ENCODE measurements at places on chromosomes 7 and 10.

DNA sequence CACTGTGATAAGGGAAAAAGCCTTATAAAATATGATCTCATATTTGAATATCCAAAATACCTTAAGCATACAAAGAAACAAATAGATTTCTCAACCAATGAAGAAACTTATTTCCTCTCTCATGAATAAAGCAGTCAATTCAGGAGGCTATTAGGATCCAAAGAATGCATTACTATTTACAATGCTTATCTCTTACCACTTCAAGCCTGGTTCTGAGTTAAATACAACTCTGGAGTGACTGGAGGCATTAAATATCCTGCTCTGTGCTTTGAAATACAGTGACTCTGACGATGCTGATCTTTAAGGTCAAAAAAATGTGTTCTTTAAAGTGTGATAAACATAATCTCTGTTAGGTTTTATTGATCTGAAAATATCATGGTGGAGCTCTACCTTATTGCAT, 493.2 kb downstream of the ZWINT start:
- DNase-seq: no peak

DNA sequence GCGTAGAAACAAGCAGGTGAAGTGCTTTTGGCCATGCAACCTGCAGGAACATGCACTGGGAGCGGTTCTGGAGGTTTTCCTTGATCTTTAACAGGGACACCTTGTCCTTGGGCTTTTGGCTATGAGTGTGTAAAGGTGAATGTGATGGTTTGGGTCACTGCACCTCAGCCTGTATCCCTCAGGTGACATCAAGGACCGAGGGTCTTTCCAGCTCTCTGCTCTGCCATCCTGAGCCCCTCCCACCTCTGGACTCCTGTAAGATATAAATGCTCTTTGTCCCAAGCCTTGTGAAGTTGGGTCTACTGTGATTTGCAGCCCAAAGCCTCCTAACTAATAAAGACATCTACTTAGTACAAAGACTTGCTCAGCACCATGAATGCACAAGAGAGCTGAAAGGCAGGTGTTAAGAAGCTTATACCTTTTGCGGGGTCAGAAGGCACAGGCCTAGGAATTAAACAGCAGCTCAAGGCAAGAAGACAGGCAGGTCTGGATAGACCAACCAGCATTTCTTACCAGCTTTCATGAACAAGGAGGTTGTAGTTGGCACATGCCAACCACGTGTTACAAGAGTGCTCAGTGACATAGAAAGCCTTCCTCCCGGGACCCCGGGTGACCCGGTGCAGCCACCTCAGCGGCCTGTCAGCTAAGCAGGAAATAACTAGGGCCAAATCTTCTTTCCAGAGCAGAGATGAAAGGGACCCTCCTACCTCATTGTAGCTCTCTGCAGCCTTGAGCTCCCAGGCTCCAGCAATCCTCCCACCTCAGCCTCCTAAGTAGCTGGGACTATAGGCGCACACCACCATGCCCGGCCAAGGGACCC, 89.9 kb downstream of the CARD11 start:
- no peak for DNase-seq

DNA sequence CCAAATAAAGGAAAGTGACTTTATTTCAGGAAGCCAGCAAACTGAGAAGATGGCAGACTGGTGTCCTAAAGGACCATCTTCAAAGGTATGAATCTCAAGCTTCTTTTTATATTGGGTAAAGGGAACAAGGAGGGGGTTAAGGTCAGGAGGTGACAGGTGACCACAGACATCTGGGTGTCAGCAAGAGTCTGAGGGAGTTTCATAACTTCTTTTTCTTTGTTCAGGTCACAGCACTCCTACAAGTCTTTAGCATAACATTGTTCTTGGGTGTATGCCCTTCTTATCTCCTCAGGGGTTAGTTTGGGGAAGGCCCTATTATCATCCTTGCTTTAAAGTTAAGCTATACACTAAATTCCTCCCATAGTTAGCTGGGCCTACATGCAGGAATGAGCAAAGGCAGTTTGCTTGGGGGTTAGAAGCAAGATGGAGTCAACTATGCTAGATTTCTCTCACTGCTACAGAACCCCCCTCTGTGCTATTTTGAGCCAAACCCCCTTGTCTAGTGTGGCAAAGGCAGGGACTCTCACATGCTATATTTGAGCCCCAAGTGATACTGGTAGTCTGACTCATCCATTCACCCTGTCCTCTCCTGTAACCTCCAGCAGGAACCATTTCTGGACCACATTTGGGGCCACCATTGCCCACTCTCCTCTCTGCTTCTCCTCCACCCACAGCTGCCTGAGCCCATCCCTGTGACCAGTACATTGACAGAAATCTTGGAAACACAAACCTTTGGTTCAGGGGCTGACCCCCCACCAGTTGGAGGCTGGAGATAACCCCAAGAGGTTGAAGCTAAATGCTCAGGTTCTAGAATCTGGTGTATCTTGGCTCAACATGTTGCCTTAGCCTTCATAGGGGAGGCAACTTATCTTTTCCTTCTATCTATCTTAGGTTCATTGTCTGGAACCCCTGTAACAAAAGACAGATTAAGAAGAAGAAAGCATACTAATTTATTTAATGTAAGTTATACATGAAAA, 55.5 kb upstream of the LRGUK start:
- no peak for DNase-seq

DNA sequence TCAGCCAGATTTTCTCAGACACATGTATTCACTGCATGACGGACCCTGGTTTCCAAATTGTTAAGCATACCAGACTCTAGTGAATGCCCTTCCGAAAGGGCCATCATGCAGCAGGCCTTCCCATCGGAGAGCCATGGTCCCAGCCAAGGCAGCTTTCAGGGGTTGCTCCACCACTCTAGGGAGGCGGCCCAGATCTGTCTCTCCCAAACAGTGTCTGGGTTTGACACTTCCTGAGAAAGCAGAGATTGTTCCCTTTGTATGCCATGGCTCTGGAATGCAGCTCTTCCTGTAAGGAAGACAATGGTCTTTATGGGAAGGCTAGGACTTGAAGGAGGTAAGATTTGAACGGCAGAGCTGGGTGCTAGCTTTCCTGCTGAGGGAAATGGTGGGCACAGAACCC, 178.8 kb upstream of the BMPER start:
- DNase-seq: no peak

GRCh38 chr7:36946401-36946739, 222.1 kb upstream of the AOAH start:
- no peak for DNase-seq

DNA sequence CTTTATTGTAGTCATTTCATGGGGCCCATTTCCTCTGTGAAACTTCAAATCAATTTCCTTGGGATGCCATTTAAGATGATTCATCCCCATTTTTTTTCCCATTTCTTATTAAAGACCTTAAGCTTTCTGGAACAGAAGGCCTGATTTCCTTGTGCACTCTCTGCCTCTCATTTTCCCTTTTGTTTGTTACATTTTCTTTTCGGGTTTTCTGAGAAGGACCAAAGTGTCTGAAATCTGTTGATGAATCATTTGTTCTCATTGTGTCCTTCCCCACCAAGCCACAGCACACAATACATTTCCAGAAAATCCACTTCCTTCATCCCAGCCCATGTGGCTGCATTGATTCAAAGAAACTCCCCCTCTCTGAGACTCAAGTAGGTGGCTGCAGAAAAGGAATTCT, 372.4 kb downstream of the SFMBT2 start:
- no peak for DNase-seq

GRCh38 chr7:65379318-65379717, 5.7 kb downstream of the ZNF92 start:
- DNase-seq: no peak

DNA sequence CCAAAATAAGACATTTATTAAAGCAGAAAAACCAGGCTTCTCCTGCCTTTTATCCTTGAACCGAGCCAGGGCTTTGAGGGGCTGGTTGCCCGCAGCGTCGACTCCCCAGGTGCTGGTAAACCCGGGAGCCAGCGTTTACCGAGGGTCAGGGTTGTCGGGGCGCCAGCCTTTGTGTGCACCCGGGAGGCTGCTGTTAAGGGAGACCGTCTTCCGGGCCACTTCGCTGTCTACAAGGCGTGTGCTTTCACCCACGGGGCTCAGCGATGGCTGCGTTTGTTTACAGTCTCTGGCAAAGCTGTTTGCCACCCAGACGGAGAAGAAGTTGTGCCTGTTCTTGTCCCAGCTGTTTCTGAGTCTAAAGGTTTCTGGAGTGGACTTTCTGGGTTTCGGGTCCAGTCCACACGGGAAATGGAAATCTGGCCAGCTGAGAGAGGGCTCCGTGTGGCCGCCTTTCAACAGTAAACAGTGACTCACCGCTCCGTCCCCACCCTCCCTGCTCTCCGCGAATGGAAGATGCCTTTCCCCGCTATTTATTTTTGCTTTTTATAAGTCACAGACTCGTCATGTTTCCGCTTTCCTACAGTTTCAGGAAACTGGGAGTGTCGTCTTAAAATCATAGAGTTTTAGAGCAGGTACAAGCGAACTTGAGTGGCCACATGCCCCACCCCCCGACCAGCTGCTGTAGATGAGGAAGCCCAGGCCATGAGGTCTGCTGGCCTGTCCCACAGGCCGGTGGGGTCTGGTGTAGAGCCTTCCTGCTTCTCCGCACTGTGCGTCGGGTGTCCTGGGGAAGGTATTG, 2.2 kb downstream of the MAFK start:
- DNase-seq: peak; percentile 37

DNA sequence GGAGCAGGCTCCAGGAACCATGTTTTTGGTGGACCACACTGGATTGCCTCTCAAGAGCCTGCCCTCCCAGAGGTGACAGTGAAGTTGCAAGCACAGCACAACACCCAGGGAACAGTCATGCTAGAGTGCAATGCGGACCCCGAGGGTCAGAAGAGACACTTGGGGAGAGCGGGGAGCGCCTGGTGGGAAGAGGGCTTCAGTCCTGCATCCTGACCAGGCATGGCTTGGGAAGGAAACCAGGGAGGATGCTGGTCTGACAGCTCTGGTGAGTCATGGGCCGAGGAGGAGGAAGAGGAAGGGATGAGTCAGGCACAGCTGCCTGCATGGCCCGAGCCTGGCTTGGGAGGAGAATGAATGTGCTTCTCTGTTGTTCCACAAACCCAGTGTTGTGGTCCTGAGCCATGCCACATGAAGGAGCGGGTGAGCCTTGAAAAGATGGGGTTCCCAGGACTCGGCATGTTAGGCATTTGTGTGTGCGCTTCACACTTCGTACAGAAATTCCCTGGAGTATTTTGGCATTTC, 29.5 kb upstream of the ANKRD2 start:
- peak; percentile 39 for DNase-seq

- DNase-seq: no peak
Measured at GRCh38 chr7:3429981-3430380, 128.9 kb downstream of the SDK1 start.

- DNase-seq: no peak
Measured at GRCh38 chr7:150788474-150789269, 11.5 kb downstream of the TMEM176B start.
